ENCODE measurements at places on chromosomes 2 and 18.

DNA sequence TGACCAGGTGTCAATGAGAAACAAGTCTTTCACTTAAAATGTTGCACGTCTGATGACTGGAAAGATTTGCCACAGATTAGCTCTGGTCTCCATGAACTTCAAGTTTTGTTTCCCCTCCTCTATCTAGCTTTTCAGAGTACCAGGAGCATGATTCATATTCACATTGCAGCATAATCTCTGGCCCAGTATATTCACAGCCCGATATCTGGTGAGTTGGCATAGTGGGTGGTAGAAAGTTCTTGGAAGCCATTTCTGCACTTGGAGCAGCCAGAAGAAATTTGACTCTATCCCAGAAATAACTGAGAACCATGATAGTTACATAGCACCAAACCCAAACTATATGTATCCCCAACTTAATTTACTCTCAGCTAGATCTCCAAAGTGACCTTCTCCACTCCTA is 503.9 kb downstream of the PID1 start:
- DNase-seq = no peak

DNA sequence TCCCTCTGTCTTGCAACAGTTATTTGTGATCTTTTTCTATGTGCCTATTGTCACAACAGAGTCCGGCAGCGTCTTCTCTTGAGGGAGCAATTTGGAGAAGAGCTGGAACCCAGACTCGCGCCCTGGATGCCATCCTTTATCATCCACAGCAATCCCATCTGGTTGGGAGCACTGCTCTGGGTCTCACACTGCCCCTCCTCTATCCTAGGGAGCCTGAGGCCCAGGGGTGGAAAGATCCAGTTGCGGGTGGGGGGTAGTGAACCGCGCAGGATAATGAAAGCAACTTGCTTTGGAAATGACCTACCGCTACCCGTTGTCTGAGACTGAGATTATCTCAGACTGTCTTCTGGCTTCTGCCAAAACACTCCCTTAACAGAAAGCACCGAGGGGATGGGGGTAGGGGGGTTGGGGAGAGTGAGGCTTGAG is 713 bp downstream of the WBP1 start:
- DNase-seq = peak; percentile 46

DNA sequence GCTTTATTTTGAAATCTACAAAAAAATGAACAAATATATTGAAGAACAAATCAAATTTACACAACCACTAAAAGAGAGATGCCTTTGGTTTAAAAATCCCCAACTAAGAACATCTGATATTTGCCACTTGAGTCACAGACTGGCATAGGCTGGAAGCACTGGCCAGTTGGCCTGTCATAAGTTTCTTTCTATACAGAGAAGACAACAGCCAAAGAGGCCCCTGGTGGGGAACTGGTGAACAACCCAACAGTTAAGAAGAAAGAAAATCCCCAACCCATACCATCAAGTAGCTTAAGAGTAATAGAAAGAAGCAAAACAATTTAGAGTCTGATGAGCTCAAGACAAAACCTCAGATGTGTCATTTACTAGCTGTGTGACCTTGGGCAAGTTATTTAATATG is 45.5 kb downstream of the OSR1 start:
- no peak for DNase-seq

GRCh38 chr2:10597956-10598355 is 91.8 kb downstream of the NOL10 start:
- no peak for DNase-seq

DNA sequence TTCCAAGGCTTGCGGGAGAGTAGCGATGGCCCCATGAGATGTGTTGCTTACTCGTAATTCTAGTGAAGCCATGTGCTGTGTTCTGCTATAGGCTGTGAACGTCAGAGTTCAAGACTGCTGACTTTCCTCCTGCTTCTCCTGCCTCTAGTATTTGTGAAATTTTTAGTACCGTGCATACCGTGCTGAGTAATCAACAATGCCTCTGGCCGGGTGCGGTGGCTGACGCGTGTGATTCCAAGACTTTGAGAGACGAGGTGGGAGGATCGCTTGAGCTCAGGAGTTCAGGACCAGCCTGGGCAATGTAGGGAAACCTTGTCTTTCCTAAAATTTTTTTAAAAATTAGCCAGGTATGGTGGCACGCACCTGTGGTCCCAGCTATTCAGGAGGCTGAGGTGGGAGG is 59.9 kb upstream of the B3GNT7 start:
- no peak for DNase-seq

DNA sequence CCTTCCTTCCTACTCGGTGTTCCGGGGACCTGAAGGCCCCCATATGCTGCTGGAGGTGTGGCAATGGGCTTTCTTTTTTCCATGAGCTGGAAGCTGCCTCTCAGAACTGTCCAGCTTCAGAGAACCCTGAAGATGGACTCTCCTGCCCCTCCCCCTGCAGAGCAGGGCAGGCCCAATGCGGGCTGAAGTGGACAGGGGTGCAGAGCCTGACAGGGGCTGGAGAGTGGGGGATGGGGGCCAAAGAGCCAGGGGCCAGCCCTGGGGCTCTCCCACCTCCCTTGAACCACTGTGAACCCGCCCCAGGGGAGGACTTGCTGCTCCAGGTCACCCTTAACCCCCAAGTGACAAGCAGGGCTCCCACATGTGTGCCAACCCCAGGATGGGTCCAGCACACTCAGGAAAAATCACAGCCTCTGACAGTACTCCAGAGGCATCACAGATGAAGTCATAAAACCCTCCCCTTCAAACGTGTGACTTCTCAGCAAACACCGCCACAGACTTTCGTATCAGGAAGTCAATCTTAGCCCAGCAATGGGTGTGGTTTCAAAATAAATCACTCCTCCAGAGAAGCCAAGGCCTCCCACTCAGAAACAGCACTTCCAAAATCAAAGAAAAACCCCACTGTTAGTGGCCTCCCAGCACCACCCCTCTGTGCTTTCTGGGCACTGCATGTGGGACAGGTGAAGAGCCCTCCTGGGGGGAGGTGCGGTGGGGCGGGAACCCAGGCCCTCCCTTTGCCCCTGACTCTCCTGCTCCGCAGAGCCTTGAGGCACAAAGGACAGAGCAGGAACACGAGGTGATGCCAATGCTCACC is 135.8 kb downstream of the HDAC4 start:
- peak; percentile 80 for DNase-seq

GRCh38 chr2:69226903-69227302 is 160.1 kb downstream of the GFPT1 start:
- no peak for DNase-seq

GRCh38 chr2:189442468-189442867 is 1.2 kb downstream of the WDR75 start:
- DNase-seq = peak; percentile 61

- DNase-seq = no peak
These were observed 262.5 kb downstream of the KCNJ3 start for GRCh38 chr2:154960802-154961583.

GRCh38 chr2:127941461-127941860 is 55.7 kb upstream of the AMMECR1L start:
- DNase-seq = no peak

DNA sequence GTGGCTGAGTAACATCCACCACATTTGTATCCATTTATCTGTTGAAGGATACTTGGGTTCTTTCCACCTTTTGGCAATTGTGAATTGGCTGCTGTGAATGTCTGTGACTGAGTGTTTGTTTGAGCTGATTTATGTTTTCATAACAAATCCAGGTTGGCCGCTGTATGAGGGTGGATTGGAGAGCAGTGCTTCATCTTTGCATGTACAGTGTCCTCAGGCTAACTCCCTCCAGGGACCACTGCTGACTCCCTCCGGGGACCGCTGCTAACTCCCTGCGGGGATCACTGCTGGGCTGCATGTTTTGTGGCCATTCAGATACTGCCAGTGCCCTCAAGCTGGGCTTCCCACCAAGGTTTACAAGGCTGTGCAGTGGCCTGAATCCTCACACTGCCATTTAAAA is 10.2 kb downstream of the BOK start:
- no peak for DNase-seq

- no peak for DNase-seq
These were observed 265.7 kb downstream of the TWIST2 start for GRCh38 chr2:239113615-239114014.

DNA sequence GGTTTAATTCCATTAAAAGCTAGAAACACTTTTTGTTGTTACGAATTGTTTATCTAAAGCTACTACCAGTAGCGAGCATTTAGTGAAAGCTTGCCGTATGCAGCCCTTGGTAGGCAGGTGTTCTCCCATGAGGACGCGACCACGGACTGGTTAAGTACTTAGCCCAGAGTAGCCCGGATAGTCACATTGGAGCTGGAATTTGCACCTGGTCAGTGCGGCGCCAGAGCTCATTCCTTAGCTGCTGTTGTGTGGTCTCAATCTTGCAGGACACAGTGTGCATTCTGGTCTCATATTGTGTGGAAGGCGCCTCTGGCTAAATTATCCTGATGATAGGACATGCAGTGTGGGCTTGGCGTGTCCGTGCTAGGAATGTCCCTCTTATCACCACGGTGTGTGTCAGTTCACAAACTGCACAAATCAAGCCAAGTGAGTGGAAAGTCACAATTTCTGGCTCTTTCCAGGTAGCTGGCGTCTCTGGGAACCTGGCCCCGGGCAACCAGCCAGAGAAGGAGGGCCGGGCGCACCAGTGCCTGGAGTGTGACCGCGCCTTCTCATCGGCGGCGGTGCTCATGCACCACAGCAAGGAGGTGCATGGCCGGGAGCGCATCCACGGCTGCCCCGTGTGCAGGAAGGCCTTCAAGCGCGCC is 133.3 kb downstream of the ZNF236 start:
- DNase-seq = no peak
